ENCODE measurements at places on chromosomes 16 and 17. TPM values are rescaled to one million over a fixed set of nuclear protein-coding genes. Genes with fewer than 3 reads are reported as not detected.

NPIPA3 gene
- not detected for total RNA-seq

FBXW10B gene
- total RNA-seq = 0.21 TPM

SDR42E2 gene
- 0.52 TPM for total RNA-seq

RCVRN gene
- total RNA-seq = 0.10 TPM

MYH13 gene
- not detected for total RNA-seq

TBC1D3H gene
- total RNA-seq = not detected

LGALS9B gene
- 0.52 TPM for total RNA-seq

HASPIN gene
- total RNA-seq = 0.52 TPM

KCNJ12 gene
- 0.10 TPM for total RNA-seq

SPN gene
- total RNA-seq = 29.7 TPM

HSPB9 gene
- not detected for total RNA-seq

KRT24 gene
- not detected for total RNA-seq

TP53TG3F gene
- total RNA-seq = not detected

MAZ gene
- 132 TPM for total RNA-seq

BANP gene
- 71.8 TPM for total RNA-seq

KRT33B gene
- total RNA-seq = not detected

EVPLL gene
- not detected for total RNA-seq

CCL16 gene
- total RNA-seq = not detected

KIF19 gene
- 1.2 TPM for total RNA-seq

COQ9 gene
- total RNA-seq = 5.6 TPM

CLDN7 gene
- 0.10 TPM for total RNA-seq
